ENCODE measurements at places on chromosomes 11 and 22. TPM values are rescaled to one million over a fixed set of nuclear protein-coding genes. Genes with fewer than 3 reads are reported as not detected.

The OR4D10 gene
- not detected for total RNA-seq

The OMP gene
- total RNA-seq = not detected

The PLAAT4 gene
- total RNA-seq = 5.7 TPM

The OR51I2 gene
- not detected for total RNA-seq

The DERL3 gene
- 7.1 TPM for total RNA-seq

The TSSK2 gene
- total RNA-seq = not detected

The RASGRP2 gene
- total RNA-seq = 2.6 TPM

The CSNK1E gene
- 94.6 TPM for total RNA-seq

DNA sequence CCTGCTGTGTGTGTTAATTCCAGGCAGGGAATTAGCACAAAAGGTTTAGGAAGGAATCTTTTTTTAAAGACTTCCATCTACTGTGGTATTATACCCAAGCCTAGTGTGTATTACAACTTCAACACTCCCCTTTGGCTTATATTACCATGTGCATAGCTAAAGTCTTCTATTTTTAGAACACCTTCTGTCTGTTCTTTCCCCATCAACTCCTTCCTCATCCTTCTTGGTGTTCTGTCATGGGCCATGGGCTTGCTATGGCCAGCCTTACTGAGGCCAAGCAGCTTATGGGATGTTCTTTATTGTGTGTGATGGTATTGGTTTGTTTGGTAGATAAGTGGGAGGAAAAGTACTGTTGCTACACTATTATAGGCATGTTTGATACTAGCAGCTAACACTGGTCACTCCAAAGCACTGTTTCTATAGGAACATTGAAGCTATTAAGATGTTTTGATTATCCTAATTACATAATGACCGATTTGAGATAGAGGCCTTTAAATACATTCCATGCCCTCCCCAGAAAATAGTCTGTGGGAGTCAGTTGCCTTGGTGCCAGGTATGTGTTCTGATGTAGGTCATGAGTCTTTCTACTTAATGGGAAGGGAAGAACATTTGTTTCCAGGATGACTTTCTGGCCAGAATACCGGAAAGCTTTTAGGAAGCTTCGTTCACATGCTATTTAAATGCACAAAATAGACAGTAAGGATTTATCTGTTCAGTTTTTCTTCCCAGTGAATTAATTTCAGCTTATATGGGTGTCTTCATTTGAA, 16.5 kb downstream of the MCAM start:
- DNase-seq = no peak

DNA sequence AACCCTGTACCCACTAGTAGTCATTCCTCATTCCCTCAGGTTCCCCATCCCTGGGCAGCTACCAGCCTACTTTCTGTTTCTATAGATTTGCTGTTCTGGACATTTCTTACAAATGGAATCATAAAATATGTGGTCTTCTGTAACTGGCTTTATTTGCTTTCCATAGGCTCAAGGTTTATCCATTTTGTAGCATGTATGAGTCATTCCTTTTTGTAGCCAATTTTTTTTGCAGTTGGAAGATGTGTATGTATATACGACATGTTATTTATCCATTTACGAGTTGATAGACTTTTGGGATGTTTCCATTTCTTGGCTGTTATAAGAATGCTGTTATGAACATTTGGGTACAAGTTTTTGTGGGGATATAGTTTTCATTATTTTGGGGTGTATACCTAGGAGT, 130.6 kb downstream of the WNT11 start:
- DNase-seq = no peak

DNA sequence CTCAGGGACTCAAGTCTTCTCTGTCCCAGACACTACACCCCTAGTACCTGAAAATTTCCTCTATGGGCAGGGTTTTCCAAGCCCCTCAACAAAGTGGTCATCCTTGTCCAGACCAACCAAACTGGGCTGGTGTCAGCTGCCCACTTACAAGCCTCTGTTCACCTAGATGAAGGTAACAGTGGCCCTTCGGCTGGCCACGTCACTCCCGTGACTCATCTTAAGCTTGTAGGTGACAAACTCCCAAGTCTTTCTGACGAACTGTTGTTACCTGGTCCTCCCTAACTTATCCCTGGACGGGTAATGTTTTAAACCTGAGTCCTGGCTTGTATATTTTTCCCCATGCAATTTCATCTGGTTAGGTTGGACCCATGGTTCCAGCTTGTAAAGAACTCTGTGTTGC, 4.7 kb downstream of the CXCR5 start:
- DNase-seq = no peak

DNA sequence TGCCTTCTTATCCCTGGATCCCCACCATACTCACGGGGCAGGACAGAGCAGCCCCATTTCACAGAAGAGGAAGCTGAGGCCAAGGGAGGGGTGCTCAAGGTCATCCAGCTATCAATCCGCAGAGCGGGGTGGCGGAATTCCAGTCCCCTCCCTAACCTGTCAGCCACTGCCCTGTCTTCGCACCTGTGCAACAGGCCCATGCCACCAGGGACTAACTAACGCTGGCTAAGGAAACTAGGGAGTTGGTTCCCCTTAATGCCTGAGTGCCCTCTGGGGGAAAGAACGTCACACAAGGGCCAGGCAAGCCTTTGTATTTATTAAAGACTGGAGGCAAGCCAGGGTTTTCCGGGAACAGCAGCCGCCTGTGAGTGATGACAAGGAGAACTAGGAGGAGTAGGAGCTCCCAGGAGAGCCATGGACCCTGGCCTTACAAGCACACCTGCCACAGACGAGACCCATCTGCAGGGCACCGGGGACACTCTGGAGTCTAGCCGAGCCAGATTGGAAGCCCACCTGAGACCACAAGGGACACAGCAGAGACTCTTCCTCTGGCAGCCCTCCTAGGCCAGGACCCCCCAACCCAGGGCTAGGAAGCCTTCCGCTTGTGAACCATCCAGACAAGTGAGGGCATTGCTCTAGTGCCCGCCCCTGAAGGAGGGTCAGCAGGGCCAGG, 64.4 kb downstream of the MYH9 start:
- DNase-seq = no peak

DNA sequence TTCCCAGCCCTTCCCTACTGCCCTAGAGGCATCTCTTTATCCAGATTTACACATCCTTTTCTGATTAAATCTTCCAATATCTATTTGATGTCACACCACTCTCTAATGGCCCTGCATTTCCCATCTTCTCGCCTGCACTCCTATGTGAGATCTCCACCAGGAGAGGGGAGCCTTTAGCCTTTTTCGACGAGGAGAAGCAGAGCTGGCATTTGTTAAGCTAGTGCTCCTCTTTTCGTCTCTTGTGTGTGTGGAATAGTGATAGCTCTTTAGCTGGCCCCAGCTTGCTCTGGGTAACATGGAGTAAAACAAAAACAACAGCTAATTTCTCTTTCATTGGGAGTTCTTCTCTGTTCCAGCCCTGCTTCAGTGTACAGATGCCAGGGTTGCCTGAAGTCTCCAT, 536.5 kb downstream of the NTM start:
- DNase-seq = no peak

DNA sequence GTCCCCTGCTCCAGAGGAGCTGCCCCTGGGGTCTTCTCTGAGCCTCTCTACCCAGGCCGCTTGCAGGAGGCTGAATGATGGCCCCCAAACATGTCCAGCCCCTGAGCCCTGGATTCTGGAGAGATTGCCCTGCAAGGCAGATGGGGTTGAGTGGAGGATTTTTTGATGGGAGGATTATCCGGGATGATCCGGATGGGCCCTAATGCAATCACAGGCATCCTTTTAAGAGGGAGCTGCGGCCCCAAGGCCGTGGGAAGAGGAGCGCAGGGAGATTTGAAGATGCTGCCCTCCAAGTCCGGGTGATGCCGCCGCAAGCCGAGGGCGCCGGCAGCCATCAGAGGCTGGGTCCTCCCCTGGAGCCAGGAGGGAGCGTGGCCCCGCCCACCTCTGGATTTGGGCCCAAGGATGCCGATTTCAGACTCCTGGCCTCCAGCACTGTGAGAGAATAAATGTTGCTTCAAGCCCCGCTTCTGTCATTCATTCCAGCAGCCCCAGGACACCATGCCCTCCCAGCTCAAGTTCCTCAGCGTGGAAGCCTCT, 66.0 kb downstream of the WNT7B start:
- no peak for DNase-seq

DNA sequence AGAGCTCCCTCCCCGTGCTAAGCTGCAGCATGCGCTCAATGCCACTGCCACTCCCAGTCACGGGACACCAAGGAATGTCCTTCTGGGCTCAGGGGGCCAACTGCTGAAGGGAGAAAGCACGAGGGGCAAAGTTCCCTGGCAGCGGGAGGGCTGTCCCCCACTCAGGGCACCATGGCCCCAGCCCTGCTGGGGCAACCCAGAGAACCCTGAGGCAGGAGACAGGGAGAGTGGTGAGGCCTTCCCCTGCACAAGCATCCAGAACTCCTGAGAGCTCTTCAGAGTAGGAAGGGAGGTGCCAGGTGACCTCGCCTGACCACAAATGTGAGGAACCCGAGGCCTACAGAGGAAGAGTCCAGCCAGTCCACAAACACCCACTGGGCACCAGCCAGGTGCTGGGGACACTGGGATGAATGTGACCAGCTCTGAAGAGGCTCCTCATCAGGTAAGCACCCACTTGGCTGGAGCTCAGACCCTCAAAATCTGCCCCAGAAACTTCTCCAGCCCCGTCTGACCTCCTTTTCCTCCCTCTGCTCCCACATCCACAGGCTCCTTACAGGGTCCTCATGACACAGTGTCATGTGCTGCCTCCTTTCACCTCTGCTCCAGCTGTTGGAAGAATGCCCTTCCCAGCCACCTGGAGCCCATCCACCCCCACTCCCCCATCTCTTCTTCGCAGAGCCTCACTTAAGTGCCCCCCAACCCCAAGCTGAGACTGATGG, 15.6 kb downstream of the GDPD5 start:
- no peak for DNase-seq

DNA sequence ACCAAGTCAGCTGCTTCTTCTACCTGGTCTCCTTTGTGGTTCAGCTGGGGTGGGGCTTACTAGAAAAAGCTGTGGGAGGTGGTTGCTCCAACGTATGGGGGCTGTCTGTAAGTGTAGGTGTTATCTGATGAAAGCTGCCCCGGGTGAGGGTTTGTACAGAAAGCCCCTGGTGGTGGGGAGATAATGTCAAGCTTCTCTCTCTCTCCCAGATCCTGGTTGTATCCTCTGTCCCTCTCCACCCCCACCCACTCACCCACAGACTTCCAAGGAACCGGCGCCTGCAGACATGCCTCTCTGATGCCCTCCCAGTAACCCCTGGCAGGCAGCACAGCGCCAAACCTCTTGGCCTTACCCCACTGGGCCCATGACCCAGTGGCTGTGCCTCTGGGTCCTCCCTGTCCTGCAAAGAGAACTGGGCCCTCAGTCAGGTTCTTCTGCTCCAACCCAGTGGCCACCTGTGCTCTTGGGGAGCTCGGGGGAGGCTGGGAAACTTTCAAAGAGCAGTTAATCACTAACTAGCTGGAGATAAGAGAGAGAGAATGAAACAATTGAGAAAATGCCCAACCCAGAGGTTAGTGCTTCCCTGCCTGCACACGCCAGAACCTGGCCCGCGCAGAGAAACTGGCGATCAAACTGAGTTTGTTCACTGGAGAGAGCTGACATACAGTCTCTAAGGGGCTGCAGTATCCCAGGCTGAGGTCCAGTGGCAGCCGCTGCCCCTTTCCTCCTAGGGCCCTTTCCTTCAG, 20.4 kb upstream of the EHF start:
- DNase-seq = no peak
